Glomerular endothelial cell (primary cell): ENCODE measurements at places on chromosomes 12 and 14. TPM values are rescaled to one million over a fixed set of nuclear protein-coding genes. Genes with fewer than 3 reads are reported as not detected.

The SGPP1 gene
- 10.3 and 13.2 TPM in 2 replicates for total RNA-seq

The OR4E2 gene
- total RNA-seq: not detected in 2 replicates

The POMT2 gene
- total RNA-seq: 14.6 and 34.3 TPM in 2 replicates

The GPR68 gene
- total RNA-seq: 3.1 and 3.7 TPM in 2 replicates

The DHH gene
- 0.05 and 0.29 TPM in 2 replicates for total RNA-seq

The SLC17A8 gene
- total RNA-seq: not detected in 2 replicates

The CCDC196 gene
- not detected in 2 replicates for total RNA-seq

The OAS2 gene
- 35.9 and 80.4 TPM in 2 replicates for total RNA-seq

The DDN gene
- total RNA-seq: 0.10 and 0.12 TPM in 2 replicates

The SERPINA6 gene
- total RNA-seq: not detected in 2 replicates

The RFLNA gene
- total RNA-seq: 0.41 and 0.87 TPM in 2 replicates

The TSPAN11 gene
- total RNA-seq: 31.1 and 38.7 TPM in 2 replicates

The FAM181A gene
- not detected in 2 replicates for total RNA-seq

The FSCB gene
- not detected in 2 replicates for total RNA-seq

GRCh38 chr12:724194-724855 lies 28.1 kb upstream of the WNK1 start:
- no peak for DNase-seq

DNA sequence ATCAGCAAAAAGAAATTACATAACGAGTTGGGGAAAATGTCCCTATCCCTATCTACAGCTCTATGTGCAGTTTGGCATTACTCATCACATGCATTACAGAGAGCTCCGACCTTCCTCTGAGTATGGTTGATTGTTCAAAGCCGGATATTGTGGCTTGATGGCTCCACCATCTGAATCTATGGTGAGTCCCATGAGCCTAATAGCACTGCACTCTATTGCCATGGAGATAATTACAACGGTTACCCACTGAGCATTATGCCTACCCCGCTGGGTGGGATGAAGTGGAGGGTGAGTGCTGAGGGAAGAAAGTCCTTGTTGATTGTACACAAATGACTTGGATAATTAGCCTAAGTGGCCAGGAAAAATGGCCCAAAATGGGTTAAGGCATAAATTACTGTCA lies 800.5 kb downstream of the NRXN3 start:
- DNase-seq: no peak

- no peak for DNase-seq
These were observed 3.6 kb downstream of the FOXA1 start for GRCh38 chr14:37591311-37591940.

DNA sequence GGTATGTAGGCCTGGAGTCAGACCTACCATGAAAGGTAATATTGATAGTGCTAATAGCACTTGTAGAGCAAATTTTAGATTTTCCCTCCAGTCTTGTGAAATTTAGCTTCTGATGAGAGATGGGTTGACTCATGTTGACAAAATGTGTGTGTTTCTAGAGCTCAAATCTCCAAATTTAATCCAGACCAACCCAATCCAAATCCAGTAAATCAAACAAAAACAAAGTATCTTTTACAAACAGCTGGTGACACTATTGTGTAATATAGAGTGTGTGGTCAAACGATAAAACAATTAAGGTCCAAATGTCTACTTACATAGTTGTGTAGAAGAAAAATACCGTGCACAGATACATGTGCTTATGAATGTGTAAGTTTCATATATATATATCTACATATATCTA lies 63.4 kb upstream of the KITLG start:
- no peak for DNase-seq

DNA sequence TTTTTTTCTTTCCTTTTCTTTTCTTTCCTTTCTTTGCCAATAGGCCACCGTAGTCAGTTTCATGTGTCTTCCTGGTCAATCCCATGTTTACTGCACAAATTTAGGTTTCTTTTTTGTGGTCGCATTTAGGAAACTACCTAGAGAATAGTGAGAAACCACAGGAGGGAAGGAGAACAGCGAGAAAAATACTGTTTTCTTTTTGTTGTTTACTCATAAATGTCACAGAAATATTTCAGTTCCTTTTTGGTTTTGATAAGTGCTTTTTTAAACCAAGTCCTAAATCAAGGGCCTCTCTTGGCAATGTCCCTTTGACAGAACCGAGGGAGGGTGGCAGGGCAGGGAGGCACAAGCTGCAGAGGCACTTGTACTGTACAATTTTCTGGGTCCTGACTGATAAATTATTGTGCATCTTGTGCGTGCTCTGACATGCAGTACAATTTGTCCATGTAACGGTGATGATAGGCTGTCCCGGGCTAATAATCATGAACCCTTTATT lies 326.1 kb downstream of the CACNA1C start:
- no peak for DNase-seq

DNA sequence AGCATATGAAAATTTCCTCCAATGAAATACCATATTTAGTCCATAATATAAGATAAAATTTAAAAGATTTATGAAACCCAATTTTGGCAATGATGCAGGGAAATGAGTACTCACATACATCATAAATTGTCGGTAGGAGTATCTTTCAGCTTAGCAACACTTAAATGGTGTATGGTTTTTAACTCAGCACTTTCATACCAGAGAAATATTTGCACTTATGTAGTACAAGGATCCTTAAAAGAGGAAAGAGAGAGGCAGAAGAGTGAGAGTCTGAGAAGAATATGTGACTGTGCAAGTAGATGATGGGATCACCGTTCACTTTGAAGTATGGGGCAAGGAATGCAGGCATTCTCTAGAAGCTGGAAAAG lies 379.3 kb upstream of the DCN start:
- DNase-seq: no peak

DNA sequence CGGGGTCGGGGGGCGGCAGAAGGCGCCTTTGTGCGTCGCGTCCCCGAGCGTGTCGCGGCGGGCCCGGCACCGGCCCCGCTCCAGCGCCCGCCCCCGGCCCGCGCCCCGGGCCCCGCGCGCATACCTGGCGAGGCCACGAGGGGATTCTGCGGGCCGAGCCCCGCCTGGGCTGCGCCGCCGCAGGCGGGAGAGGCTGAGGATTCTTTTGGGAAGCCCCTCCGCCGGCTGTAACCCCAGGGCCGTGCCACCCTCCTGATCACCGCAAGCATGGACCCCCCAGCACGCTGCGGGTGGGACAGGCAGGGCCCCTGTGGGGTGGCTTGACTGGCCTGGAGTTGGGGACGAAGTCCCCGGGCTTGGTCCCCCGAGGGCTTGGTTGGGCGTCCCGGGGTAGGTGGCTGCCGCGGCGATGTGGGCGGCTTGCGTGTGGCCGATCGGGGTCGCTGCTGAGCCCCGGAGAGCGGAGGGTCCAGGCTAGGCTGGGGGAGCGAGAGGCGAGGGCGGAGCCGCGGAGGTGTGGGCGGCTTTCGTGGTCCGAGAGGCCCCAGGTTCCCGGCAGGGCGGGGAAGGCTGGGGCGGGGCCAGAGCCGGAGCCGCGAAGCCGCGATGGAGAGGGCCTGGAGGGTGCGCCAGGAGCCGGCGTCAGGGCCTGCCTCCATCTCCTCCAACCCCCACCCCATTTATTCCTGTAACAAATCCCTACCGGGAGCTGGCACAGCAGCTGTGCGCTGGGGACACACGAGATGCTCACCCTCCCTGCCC lies 28.4 kb upstream of the GPR132 start:
- no peak for DNase-seq

- no peak for DNase-seq
These were observed 164.9 kb downstream of the CCDC91 start for GRCh38 chr12:28355161-28355560.

- DNase-seq: no peak
These were observed 161.7 kb downstream of the CAND1 start for GRCh38 chr12:67430708-67431335.

DNA sequence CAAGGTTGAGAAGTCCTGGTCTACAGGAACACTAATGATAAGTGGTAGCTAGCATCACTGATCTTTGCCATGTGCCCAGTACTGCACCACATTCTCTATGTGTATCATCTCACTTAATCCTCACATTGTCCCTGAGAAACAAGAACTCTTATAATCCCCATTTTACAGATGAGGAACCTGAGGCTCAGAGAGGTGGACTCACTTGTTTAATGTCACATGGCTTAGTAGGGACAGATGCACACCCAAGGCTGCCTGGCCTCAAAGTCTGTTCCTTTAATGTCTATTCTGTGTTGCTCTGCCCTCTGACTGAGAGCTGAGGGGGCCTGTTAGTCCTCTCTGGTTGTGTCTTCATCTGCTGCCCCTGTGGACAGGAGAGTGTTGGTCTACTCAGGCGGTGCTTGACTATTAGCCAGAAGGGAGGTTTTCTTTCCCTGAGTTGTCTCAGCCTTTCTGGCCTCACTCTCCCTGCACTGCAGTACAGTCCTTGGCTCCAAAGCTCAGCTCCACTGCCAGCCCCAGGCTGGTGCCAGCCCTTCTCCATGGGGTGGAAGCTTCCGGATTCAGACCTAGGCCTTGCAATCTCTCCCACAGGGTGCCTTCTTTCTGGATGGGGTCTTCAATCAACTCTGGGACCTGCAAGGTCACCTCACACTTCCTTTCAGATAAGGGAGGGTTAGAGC lies 4.9 kb upstream of the DYNLL1 start:
- no peak for DNase-seq

GRCh38 chr12:94725375-94726168 lies 75.2 kb upstream of the TMCC3 start:
- no peak for DNase-seq

DNA sequence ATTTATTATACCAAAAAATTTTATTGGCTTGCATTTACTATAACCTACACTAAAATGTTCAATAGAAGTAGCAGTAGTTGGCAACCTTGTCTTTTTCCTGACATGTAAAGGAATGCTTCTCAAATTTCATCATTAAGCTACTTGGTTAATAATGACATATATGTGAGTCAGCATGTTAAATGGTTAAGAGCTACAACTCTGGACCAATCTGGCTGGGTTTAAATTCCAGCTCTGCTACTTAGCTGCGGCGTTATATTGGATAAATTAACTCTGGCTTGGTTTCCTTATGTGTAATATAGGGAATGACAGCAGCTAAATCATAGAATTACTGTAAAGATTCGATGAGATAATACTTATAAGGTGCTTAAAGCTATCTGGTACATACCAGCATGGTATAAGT lies 53.7 kb upstream of the OTOGL start:
- DNase-seq: no peak

DNA sequence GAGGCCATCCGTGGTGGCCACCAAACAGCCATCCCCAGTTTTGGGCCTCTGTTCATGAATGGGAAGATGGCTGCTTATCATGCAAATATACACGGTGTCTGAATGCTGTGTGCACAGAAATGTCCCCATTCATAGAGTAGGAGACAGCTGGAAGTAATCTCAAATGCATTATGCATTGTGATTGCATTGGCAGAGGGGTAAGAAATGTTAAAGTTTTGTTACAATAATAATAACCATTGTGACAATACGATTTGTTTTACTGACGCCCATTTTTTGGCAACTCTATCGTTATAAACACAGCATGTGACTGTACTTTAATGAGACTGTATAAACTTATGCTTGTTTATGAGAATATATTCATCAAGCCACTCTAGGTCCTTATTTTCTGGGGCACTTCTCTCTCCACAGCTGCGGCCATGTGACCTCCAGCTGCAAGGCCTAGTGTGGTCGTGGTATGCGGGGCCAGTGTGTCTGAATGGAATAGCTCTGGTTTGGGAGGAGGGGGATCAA lies 474.3 kb downstream of the VRK1 start:
- DNase-seq: no peak

DNA sequence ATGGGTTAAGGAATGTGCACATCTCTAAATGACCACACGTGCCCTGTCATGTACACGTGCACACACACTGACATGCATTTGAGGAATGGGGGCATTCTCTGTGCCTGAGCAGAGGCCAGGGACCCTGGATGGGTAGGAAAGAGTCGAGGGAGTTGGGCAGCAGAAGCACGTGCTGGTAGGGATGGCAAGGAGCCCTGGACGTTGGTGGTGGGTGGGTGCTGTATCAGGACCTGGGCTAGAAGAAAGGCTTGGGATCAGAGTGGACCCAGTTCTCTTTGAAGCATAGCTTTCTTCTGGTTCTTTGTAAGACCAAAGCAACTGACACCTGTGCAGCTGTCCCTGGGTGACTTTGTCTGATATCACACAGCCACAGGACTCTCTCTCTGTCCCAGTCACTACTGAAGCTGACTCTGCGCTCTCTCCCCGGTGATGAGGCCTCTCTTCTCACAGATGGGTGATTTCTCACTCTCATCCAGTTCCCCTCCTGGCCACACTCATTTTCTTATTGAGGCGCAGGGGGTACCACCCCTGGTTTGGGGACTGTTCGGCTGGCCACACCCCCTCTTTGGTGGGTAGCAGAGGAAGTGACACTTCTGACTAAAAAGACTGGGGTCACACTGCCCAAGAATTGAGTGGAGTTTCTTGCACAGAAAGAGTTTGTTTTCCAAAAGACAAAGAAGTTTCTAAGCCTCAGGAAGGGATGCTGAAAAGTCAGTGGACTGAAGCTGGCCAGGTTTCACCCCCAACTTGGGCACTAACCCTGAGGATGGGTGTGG lies 171.7 kb upstream of the RTL1 start:
- DNase-seq: no peak

GRCh38 chr12:127267128-127267527 lies 999.8 kb upstream of the TMEM132C start:
- DNase-seq: no peak

GRCh38 chr14:78758333-78758732 lies 588.2 kb downstream of the NRXN3 start:
- no peak for DNase-seq

DNA sequence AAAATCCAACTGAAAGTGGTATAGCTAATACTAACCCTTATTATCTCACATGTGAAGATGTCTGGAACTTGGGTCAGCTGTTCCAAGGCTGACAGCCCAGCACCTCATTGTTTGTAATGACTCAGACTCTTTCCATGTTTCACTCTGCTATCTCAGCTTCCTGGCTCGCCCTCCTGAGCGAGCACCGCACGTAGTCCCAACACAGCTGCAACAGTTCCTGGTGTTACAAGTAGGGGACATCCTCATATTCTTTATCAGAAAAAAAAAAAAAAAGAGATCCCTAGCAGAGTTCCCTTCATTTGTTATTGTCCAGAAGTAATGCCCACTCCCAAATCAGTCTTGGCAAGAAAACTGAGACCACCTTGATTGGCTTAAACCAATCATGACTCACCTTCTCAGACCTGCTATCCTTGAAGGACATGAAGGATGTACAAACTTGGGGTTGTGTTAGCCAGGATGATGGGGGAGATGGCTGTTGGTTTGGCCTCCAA lies 92.5 kb downstream of the ADCK1 start:
- DNase-seq: no peak

DNA sequence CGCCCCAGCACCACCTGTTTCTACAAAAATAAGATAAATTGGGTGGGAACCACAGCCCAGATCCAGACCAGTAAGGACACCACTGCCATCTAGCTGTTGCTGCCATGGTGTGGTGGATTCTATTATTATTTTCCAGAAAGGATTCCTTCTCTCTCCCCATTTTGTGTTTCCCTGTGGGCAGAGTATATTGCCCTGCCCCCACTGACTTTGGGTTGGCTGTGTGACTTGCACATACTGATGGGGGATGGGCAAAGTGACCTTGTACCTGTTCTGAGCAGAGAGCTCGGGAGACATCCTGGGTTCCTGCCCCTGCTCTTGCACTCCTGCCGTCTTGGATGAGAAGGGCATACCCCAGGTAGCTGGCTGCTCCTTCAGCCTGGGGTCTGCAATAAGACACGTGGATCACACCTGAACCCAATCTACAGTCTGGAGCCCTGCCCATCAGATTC lies 24.3 kb downstream of the MOAP1 start:
- no peak for DNase-seq
